ENCODE measurements at places on chromosomes 5 and 9. TPM values are rescaled to one million over a fixed set of nuclear protein-coding genes. Genes with fewer than 3 reads are reported as not detected.

GPR150 gene
- 0.33 TPM for total RNA-seq

OLFML2A gene
- total RNA-seq: 39.5 TPM

ANKRD55 gene
- not detected for total RNA-seq

DAB2 gene
- 106 TPM for total RNA-seq

UIMC1 gene
- 31.9 TPM for total RNA-seq

OLFM1 gene
- 4.0 TPM for total RNA-seq

ZNF454 gene
- 1.7 TPM for total RNA-seq

NSG2 gene
- total RNA-seq: not detected

SHISAL2B gene
- total RNA-seq: not detected

NOXA1 gene
- 1.00 TPM for total RNA-seq

LCN6 gene
- not detected for total RNA-seq

TGFBI gene
- total RNA-seq: 247 TPM

MOB3B gene
- 0.12 TPM for total RNA-seq

GEMIN5 gene
- total RNA-seq: 21.7 TPM

DNAJA1 gene
- 129 TPM for total RNA-seq

POU5F2 gene
- total RNA-seq: 1.4 TPM

SPINK13 gene
- 0.37 TPM for total RNA-seq

LCN10 gene
- total RNA-seq: not detected

INSL4 gene
- not detected for total RNA-seq

PLAC8L1 gene
- total RNA-seq: not detected

ROR2 gene
- total RNA-seq: 18.7 TPM

PLCXD3 gene
- total RNA-seq: 5.5 TPM

WDR38 gene
- not detected for total RNA-seq

BTNL8 gene
- not detected for total RNA-seq

INSYN2B gene
- 11.2 TPM for total RNA-seq

SLC4A9 gene
- not detected for total RNA-seq

PCDHA9 gene
- 0.11 TPM for total RNA-seq

C9orf78 gene
- 39.0 TPM for total RNA-seq

PCDHGA1 gene
- total RNA-seq: 0.62 TPM

CCDC69 gene
- total RNA-seq: 2.0 TPM

FOXD4L6 gene
- 0.11 TPM for total RNA-seq

RPS14 gene
- total RNA-seq: 3,806 TPM

OGN gene
- 0.33 TPM for total RNA-seq

NR2F1-AS1 gene
- total RNA-seq: 20.1 TPM

SV2C gene
- not detected for total RNA-seq

UBQLN1 gene
- total RNA-seq: 159 TPM

ZNF883 gene
- 2.2 TPM for total RNA-seq

CYSRT1 gene
- 0.55 TPM for total RNA-seq

HMCN2 gene
- under 0.01 TPM for total RNA-seq

IL4 gene
- not detected for total RNA-seq

PDE6A gene
- total RNA-seq: not detected

IL3 gene
- not detected for total RNA-seq

TEX48 gene
- not detected for total RNA-seq

All from uterine smooth muscle cell (primary cell).